A549 treated with Hydrocortisone at 1 μM for 4 hours (cell line): ENCODE measurements at places on chromosomes 5 and 9. TPM values are rescaled to one million over a fixed set of nuclear protein-coding genes. Genes with fewer than 3 reads are reported as not detected.

The SLC6A7 gene
- total RNA-seq, result 0.02 TPM in 1 of 5 replicates, not detected in the others

The EMB gene
- 4.4 to 7.6 TPM (median 6.4 TPM) in 5 replicates for total RNA-seq

The LIX1 gene
- total RNA-seq, result not detected in 5 replicates

The ARHGAP26 gene
- 8.1 to 9.0 TPM (median 8.2 TPM) in 5 replicates for total RNA-seq

The CD180 gene
- 0.01 TPM in 1 of 5 replicates, not detected in the others for total RNA-seq

The IFNK gene
- total RNA-seq, result 0.09 TPM in 1 of 5 replicates, not detected in the others

The FOXD4L4 gene
- 0.07 to 0.09 TPM (median 0.08 TPM) in 3 of 5 replicates, not detected in the others for total RNA-seq

The POU5F2 gene
- 0.01 TPM in 1 of 5 replicates, not detected in the others for total RNA-seq

The PRLR gene
- 0.02 to 0.10 TPM (median 0.05 TPM) in 5 replicates for total RNA-seq

The REEP5 gene
- 126 to 168 TPM (median 153 TPM) in 5 replicates for total RNA-seq

The BTNL3 gene
- not detected in 5 replicates for total RNA-seq

The CATSPER3 gene
- 0.22 to 0.56 TPM (median 0.34 TPM) in 5 replicates for total RNA-seq

The TMEM174 gene
- total RNA-seq, result not detected in 5 replicates

The SCGB3A2 gene
- total RNA-seq, result not detected in 5 replicates

The OCLN gene
- total RNA-seq, result 7.2 to 14.8 TPM (median 8.7 TPM) in 5 replicates

The TSSK1B gene
- total RNA-seq, result not detected in 5 replicates

The IFNA13 gene
- total RNA-seq, result not detected in 5 replicates

The NR5A1 gene
- total RNA-seq, result 0.05 to 0.10 TPM (median 0.07 TPM) in 4 of 5 replicates, not detected in the other
